ENCODE measurements at places on chromosomes 4 and X.
A peak's percentile ranks its signal among the peaks of the same experiment; 100 is the strongest.

DNA sequence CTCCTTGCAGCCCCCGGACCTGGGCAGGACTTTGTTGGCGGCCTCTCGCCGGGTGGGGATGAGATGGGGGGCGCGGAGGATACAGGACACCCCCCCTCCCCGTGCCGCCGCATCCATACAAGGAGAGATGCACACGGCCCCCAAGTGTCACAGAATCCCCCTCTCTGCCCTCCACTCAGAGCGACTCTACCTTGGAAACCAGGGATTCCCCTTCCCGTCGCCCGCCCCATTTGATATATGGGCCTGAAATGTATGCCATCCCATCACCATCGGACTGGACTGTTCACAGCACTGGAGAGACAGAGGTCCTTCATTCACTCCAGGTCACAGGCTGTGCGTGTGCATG is 426 bp downstream of the PORCN start:
- DNase-seq = no peak

- peak; percentile 70 for DNase-seq
Measured at GRCh38 chr4:166165829-166166420, 292.9 kb downstream of the TLL1 start.

- no peak for DNase-seq
Measured at GRCh38 chr4:3775576-3775975, 9.4 kb downstream of the ADRA2C start.

DNA sequence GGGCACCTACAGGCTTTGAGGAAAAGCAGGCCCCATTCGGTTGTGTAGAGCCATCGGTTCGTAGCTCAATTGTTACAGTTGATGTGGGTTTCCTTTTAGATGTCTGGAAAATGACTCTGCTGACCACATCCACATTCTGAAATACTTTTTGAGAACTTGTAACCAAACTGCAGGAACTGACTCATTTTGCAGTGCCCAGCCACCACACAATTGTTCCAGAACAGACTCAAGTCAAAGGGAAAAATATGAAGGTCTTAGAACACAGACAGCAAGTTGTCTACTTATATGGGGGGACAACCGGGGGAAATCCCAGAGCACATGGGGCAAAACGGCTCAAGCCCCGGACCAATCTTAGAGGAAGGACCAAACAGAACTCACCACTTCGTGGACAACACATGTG is 557.6 kb upstream of the DIPK2B start:
- no peak for DNase-seq

DNA sequence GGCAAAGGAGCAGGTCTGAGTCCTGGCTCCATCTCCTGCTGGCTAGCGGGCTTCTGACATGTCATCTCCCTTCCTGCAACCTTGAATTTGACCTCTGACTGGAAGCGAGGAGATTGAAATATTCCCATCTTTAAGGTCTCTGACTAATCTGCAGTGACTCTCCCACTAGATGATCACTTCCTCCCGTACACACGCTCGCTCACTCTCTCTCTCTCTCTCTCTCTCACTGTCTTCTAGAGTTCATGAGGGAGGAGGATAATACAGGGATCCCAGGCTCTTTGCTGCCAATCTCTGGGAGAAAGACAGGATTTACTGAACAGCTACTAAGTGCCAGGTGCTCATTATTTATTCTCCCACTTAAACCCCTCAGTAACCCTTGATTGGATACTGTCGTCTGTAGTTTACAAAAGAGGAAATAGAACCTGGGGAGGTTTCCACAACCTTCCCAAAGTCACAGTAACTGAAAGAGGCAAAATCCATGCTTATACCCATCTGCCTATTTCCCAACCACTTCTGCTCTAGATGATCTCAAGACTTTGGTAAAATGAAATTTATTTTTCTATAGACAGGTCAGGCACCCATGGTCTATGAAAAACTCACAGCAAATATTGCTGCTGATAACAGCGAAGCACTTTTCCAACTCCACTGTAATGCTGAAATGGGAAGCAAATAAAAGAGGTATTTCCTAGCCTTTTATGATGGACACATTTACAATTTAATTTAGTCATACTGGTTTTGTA is 193.5 kb upstream of the C1QTNF7 start:
- DNase-seq = no peak

- DNase-seq = peak; percentile 46
Measured at GRCh38 chr4:6524436-6524835, 50.6 kb upstream of the MAN2B2 start.

GRCh38 chrX:19727887-19728648 is 159.3 kb downstream of the SH3KBP1 start:
- no peak for DNase-seq

- peak; percentile 74 for DNase-seq
Measured at GRCh38 chr4:56301181-56301996, 85.9 kb downstream of the AASDH start.

DNA sequence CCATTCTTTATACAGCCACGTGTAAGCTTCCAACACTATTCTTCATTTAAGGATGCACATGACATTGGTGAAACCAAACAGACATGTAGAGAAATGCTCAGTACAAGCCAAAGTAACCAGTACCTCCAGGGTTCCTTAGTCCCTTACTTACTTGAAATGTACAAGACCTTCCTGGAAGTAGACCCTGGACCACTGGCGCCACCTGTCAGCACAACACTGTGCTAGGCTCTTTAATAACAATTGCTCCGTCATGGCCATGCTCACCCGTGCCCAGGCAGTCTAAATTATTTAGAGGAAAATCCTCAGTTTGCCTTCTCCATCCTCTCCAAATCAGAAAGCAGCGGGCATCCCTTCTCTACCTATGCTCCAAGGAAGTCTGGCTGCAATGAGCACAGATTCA is 52.7 kb downstream of the ADGRA3 start:
- DNase-seq = no peak

- no peak for DNase-seq
Measured at GRCh38 chr4:148431401-148431800, 10.8 kb downstream of the NR3C2 start.

- DNase-seq = no peak
Measured at GRCh38 chrX:30212172-30212571, 3.2 kb upstream of the MAGEB2 start.

GRCh38 chr4:12658146-12658545 is 826.0 kb downstream of the RAB28 start:
- DNase-seq = peak; percentile 5

- DNase-seq = no peak
Measured at GRCh38 chr4:150133605-150134004, 55.4 kb downstream of the DCLK2 start.

DNA sequence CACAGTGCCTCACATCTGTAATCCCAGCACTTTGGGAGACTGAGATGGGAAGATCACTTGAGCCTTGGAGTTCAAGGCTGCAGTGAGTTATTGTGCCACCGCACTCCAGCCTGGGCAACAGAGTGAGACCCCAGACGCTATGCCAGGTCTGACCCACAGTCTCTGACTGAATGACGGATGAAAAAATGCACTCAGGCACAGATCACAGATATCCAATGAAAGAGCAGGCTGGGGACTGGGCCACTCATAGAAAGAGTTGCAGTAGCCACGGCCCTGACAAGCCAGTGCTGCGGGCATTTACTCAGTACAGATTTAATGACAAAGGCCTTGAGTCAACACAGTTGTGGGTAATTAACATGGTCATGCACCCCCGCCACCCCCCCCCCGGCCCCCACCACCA is 22.7 kb downstream of the NUDT6 start:
- DNase-seq = no peak

GRCh38 chrX:68429216-68429615 is 4.1 kb downstream of the OPHN1 start:
- DNase-seq = no peak

DNA sequence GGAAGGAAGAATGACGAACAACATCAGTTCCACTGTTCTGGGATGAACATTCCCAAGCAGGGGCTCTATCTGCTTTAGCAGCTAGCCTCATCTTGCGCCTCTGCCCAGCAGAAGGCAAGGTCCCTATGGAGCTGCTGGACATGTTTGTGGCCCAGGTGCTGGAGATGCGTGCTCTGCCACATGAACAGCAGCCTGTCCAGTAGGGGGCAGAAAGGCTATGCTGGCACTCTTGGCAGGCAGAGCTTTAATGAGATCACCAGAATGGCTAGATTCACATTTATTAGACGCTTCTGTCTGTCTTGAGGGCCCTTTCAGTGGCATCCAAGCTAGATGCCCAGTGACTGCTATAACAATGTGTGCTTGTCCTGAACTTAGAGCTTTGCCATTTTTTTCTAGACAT is 1826.0 kb downstream of the STIM2 start:
- peak; percentile 68 for DNase-seq

DNA sequence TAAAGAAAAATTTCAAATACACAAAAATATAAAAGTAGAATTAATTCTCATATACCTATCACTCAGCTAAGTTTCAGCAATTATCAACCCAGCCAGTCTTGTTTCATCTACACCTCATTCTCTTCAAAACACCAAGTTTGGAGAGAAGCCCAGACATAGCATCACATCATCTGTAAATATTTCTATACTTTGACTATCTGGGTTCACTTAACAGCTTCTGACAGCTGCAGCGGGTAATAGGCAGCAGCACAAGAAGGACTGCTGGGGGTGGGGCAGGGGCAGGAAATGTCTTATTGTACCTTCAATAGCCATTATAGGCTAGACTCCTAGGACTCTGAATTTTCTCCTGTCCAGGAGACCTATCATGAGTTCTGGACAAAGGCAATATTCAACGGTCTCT is 54.1 kb downstream of the PHF8 start:
- DNase-seq = no peak

GRCh38 chr4:79756140-79756895 is 316.7 kb downstream of the ANTXR2 start:
- DNase-seq = no peak

GRCh38 chrX:100731441-100732281 is at the start of gene SYTL4:
Gene SYTL4 (minus strand): TSS chrX:100732121. CDS start chrX:100702037, 30,084 bp downstream.
- peak; percentile 64 for DNase-seq

- DNase-seq = no peak
Measured at GRCh38 chrX:96591421-96591820, 93.2 kb upstream of the DIAPH2 start.

DNA sequence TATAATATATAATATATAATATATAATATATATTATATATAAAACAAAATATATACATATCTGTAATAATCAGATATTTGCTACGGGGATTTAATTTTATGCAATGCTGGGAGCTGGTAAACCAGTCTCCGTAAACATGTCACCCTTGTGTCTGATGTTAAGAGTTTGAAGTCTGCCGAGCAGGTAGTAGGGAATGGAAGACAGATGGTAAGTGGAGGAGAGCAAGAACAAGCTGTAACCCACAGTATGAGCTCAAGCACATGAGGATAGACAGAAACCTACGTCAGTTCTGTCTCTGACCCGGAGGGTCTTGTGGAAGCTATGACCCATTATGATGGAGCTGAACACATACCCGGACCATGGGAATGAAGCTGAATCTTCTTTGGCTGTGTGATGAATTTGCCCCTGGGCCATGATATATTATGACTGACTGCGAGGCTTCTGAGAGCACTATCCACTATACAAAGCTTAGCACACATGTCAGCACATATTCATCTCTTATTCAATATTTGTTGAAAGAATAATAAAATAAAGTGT is 46.2 kb downstream of the TIGD2 start:
- no peak for DNase-seq

DNA sequence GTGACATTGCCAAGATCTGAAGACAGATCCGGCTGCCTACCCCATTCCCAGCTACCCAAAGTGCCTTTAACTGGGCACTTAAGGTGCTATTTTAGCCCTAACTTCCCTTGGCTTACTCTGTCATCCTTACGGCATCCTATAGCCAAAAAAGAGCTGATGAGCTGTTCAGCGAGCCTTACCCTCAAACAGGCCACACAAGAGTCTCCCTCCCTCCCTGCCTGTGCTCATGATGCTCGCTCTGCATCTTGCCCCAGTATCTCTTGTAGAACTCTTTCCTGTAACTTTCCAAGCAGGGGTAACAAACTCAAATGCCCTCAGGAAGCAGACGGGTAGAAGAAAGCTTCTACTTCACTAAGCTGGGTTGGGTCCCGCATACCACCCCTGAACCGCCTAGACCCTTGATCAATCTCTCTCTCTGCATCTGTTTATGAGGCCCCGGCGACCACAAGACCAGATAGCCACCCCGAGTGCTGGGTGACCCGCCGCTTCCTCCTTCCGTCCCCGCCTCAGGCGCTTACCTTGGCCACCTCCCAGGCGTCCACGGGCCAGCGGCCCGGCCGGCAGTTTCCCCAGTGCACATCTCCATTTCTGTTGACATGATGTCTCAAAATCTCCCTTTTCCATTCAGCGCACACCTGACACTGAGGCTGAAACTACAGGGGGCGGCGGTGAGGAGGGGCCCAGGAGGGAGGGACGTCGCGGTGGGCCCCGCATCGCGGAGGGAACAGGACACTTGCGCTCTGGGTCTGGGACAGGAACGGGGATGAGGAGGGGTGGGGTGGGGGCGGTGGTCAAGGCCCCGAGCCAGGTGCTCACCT is 663 bp downstream of the CXorf38 start:
- peak; percentile 34 for DNase-seq

DNA sequence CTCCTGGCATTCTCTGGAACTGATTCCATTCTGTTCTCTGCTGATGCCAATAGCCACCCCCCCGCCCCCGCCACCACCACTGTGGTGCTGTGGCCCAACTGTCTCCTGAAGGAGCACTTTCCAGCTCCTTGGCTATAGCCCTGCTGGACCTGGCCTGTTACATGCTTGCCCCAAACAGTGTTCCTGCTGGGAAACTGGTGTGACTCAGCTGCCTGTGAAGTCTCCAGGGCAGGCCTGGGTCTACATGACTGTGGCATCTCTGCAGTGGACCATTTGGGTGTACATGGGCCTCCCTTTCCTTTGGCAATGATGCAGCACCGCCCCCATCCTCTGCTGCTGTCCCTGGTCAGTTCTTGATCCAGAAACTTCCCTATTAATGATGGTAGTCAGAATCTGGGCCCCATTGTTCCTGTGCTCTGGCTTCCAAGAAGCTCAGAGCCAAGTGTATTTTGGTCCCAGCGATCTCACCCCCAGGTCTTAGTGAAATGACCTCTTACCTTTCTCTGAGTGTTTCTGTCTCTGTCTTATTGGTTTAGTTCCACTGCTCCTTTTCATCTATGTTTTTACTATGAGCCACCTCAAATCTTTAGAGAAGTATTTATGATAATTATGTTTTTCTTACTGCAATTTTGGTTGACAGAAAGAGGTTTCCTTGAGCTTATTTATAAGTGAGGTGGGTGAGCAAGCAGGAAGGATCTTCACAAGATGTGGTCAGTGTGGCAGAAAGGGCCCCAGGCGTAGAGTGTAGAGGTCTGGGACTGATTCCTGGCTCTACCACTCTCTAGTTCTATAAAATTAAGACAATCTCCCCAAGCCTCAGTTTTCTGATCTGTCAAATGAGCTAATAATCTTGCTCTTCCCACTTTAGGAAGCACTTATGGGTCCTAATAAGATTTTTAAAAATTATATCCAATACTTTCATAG is 210.7 kb upstream of the EOLA2 start:
- no peak for DNase-seq

DNA sequence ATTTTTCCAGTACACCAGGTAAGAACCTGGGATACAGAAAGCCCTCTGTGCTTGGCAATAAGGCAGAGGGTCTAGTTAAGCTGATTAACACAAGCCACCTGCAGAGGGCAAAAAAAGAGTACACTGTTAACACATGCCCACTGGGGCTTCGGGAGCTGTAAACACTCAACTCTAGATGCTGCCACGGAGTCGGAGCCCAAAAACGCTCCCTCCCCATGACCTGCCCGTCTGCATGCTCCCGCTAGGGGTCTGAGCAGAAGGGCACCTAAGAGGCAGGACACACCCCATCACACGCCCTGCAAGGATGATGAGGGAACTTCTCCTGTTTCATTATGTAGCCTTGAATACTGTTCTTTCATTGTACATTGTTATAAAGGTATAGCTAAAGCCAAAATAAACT is 715.6 kb upstream of the AADAT start:
- DNase-seq = no peak

All from iPS-NIHi11 (cell line).